ENCODE measurements at places on chromosomes 1 and 21. TPM values are rescaled to one million over a fixed set of nuclear protein-coding genes. Genes with fewer than 3 reads are reported as not detected.

CCDC190 gene
- not detected for total RNA-seq

NEGR1 gene
- total RNA-seq, result not detected

DIO1 gene
- total RNA-seq, result not detected

GAS5 gene
- total RNA-seq, result 929 TPM

RHBDL2 gene
- not detected for total RNA-seq

IL10 gene
- 18.5 TPM for total RNA-seq

NUF2 gene
- 67.4 TPM for total RNA-seq

CXADR gene
- total RNA-seq, result 0.75 TPM

PGLYRP3 gene
- total RNA-seq, result not detected

NBL1 gene
- 31.3 TPM for total RNA-seq
